ENCODE measurements at places on chromosomes 5 and 9.

DNA sequence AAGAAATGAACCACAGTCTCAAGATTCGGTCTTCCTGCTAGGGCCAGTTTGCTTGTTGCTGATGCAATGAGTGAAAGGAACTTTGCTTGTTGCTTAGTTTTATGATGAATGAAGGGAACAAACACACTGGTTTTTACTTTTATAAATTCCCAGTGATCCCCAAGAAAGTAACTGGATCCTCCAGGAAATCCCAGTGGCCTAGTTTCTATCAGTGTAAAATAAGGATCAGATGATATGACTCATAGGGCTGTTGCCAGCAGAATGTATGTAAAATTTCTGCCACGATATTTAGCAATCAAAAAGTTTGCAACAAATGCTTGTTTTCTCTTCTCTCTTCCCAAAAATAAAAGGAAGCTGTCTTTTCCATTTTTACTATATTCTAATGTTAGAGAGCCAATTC is 160.1 kb upstream of the CDKN2B start:
- no peak for DNase-seq
- peaks cover 2% of the 10 kb centered on the region for H3K4me1 ChIP-seq
- no peak overlapping the region for H3K4me3 ChIP-seq
- peaks cover 33% of the 10 kb centered on the region for H3K27me3 ChIP-seq
- H3K27ac ChIP-seq = no peak overlapping the region
- no peaks in the 10 kb centered on the region for H3K36me3 ChIP-seq

GRCh38 chr5:41869151-41869723 is 988 bp downstream of the OXCT1 start:
- peak overlapping the region; percentile 85 for H3K27ac ChIP-seq
- H3K4me1 ChIP-seq = peaks cover 48% of the 10 kb centered on the region
- peaks cover 23% of the 10 kb centered on the region for H3K36me3 ChIP-seq
- DNase-seq = no peak
- no peaks in the 10 kb centered on the region for H3K27me3 ChIP-seq
- H3K4me3 ChIP-seq = peak overlapping the region; percentile 92

DNA sequence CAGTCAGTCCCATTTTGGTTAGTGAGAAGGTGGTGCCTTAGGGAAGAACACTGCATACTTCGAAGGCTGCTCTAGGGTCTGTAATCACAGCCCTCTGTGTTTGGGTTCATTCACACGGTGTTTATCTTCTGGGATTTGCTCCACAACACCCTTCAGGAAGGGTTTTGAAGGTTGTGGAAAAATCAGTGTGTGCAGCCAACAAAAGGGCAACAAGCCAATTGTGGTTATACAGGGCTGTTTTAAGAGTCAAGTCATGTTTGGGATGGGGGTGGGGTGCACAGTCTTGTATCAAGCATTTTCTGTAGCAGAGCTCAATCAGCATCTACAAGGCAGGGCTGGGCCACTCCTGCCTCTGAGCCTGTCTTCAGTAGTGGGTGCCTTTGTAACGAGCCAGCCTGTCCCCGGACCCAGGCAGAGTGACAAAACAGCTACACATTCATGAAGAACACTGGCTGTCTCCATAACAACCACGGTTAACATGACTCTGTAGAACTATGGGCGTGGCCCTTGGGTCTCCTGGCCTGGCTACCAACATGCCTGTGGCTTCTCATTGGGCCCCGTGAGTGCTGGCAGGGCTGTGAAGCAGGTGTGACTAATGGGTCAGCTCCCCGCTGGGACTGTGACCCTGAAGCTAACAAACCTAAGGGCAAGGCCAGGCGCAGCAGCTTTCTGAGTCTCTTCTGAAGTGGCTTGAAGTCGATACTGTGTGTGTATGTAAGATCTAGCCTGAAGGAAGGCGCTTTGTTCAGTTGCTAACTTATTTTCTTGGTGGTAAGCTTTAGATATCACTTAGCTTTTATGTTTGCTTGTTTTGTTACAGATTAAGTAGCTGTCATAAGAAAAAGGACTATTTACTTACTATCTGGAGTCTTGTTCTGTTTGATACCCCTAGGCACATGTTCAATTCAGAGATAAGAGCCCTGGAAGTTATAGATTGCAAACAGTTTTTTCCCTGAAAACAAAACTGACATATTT is 27.9 kb upstream of the GOLM1 start:
- H3K27me3 ChIP-seq = peaks cover 2% of the 10 kb centered on the region
- DNase-seq = no peak
- H3K4me1 ChIP-seq = no peaks in the 10 kb centered on the region
- H3K36me3 ChIP-seq = no peaks in the 10 kb centered on the region
- no peak overlapping the region for H3K4me3 ChIP-seq
- H3K27ac ChIP-seq = no peak overlapping the region

GRCh38 chr5:133482028-133482427 is 130.3 kb downstream of the FSTL4 start:
- H3K4me1 ChIP-seq = no peaks in the 10 kb centered on the region
- H3K27ac ChIP-seq = no peak overlapping the region
- H3K27me3 ChIP-seq = peaks cover 17% of the 10 kb centered on the region
- H3K36me3 ChIP-seq = no peaks in the 10 kb centered on the region
- DNase-seq = no peak

DNA sequence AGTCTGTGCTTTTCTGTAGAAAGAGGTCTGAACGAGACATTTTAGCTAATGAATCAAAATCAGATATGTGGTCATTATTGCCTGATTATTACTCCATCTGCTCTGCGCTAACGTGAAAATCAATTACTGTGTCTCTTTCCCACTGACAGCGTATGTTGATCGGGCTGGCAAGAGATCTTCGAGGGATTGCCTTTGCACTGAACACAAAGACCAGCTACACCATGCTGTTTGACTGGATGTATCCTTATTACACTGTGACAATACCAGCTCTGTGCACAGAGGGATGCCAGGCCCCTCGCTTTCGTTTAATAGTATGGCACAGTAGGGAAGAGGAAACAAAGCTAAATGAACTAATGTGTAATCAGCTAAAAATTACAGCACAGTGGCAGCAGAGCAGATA is 103.7 kb upstream of the TLX3 start:
- no peak overlapping the region for H3K4me3 ChIP-seq
- no peak overlapping the region for H3K27ac ChIP-seq
- DNase-seq = no peak
- H3K27me3 ChIP-seq = peaks cover 16% of the 10 kb centered on the region

GRCh38 chr5:32600054-32600622 is 14.8 kb downstream of the SUB1 start:
- peaks cover 75% of the 10 kb centered on the region for H3K36me3 ChIP-seq
- DNase-seq = no peak

GRCh38 chr5:38795986-38796741 is 49.6 kb upstream of the OSMR start:
- H3K4me3 ChIP-seq = no peak overlapping the region
- no peaks in the 10 kb centered on the region for H3K4me1 ChIP-seq
- H3K36me3 ChIP-seq = no peaks in the 10 kb centered on the region
- no peak overlapping the region for H3K27ac ChIP-seq
- DNase-seq = no peak

- no peaks in the 10 kb centered on the region for H3K4me1 ChIP-seq
- H3K27me3 ChIP-seq = no peaks in the 10 kb centered on the region
- no peaks in the 10 kb centered on the region for H3K36me3 ChIP-seq
- no peak overlapping the region for H3K27ac ChIP-seq
- DNase-seq = no peak
Observed at GRCh38 chr5:8233479-8233878, 364.5 kb downstream of the MTRR start.

DNA sequence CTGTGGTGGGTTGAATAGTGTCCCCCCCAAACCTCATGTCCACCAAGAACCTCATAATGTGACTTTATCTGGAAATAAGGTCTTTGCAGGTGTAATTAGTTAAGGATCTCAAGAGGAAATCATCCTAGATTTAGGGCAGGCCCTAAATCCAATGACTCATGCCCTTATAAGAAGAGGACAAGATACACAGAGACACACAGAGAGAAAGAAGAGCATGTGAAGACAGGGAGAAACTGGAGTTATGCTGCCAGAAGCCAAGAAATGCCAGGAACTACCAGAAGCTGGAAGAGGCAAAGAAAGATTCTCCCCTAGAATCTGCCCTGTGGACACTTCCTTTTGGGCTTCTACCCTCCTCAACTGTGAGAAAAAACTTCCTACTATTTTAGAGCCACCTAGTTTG is 8.8 kb downstream of the FAM13B start:
- no peak overlapping the region for H3K4me3 ChIP-seq
- no peak overlapping the region for H3K27ac ChIP-seq
- no peaks in the 10 kb centered on the region for H3K27me3 ChIP-seq
- H3K4me1 ChIP-seq = peaks cover 31% of the 10 kb centered on the region
- no peak for DNase-seq

DNA sequence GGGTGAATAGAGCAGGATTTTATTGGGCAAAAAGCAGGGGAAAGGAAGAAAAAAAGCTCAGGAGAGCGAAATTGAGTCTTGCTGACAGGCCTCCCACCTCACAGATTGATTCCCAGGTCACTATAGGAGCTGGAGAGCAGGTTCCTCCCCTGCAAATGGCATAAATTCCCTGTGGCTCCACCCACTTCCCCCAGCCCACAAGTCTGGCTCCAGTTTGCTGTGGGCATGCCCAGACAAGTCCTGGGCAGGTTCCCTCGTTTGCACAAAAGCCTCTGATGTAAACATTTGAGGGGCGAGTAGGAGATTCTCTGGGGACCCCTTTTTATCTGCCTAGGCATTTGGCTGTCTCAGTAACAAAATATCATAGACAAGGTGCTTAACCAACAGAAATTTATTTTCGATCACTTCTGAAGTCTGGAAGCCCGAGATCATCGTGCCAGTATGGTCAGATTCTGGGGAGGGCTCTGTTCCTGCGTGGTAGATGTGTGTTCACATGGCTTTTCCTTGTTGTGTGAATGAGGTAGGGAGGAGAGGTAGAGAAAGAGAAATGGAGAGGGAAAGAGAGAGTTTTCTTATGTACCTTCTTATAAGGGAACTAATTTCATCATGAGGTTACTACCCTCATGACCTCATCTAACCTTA is 614.5 kb downstream of the MAT2B start:
- no peaks in the 10 kb centered on the region for H3K36me3 ChIP-seq
- peak; percentile 55 for DNase-seq
- H3K27ac ChIP-seq = peak overlapping the region; percentile 22
- H3K4me1 ChIP-seq = no peaks in the 10 kb centered on the region

DNA sequence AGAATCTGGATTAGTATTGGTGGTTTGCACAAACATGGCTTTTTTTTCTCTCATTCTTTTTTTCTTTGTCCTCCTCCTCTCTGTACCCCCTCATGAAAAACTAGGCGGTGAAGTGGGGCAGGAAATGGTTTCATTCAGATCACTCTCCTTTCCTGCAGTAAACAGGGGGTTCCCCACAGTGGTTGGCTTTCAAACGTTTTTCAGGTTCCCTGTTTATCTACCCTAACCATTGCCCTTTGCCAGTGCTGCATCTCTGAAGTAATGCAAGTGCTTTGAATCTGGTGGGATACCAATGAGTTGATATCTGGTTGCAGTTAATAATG is 29.8 kb downstream of the NR4A3 start:
- H3K27ac ChIP-seq = peak overlapping the region; percentile 10
- no peaks in the 10 kb centered on the region for H3K27me3 ChIP-seq
- H3K36me3 ChIP-seq = peaks cover 80% of the 10 kb centered on the region
- peak overlapping the region; percentile 49 for H3K4me3 ChIP-seq
- peak; percentile 90 for DNase-seq
- H3K4me1 ChIP-seq = peaks cover 49% of the 10 kb centered on the region

DNA sequence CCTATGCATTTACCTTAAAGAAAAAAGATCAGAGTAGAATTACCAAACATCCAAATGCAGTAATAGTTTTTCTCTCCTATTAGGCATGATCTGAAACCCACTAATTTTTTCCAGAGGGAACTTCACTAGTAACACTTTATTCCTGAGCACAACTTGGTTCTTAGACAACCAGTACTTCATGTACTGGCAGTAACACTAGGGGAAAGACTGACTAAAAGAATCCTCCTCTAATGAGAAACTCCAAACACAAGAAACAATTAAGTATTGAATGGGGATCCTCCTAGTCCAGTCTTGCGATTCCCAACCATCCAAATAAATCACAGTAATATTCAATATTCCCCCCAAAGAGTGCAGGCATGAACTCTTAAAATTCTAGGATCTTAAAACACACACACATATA is 48.9 kb downstream of the ZNF608 start:
- no peaks in the 10 kb centered on the region for H3K4me1 ChIP-seq
- DNase-seq = no peak
- no peaks in the 10 kb centered on the region for H3K27me3 ChIP-seq
- no peak overlapping the region for H3K4me3 ChIP-seq

GRCh38 chr5:88826646-88827585 is 56.1 kb downstream of the MEF2C start:
- H3K4me1 ChIP-seq = peaks cover 34% of the 10 kb centered on the region
- peak overlapping the region; percentile 36 for H3K4me3 ChIP-seq
- no peaks in the 10 kb centered on the region for H3K36me3 ChIP-seq
- peak overlapping the region; percentile 35 for H3K27ac ChIP-seq
- DNase-seq = peak; percentile 55
- H3K27me3 ChIP-seq = peaks cover 15% of the 10 kb centered on the region

DNA sequence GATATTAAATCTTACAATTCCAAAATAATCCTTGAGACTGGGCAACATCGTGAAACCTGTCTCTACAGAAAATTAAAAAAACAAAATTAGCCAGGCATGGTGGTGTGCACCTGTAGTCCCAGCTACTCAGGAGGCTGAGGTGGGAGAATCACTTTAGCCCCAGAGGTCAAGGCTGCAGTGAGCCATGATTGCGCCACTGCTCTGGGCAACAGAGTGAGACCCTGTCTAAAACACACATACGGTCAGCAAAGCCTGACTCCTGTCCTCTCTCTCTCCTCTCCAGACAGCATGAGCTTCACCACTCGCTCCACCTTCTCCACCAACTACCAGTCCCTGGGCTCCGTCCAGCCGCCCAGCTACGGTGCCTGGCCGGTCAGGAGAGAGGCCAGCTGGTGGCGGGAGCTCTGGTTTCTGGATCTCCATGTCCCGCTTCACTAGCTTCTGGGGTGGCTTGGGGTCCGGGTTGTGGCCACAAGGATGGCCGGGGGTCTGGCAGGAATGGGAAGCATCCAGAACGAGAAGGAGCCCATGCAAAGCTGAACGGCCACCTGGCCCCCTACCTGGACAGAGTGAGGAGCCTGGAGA is 9.0 kb upstream of the PDCL start:
- peaks cover 17% of the 10 kb centered on the region for H3K4me1 ChIP-seq
- no peak overlapping the region for H3K27ac ChIP-seq
- H3K36me3 ChIP-seq = no peaks in the 10 kb centered on the region
- DNase-seq = no peak

DNA sequence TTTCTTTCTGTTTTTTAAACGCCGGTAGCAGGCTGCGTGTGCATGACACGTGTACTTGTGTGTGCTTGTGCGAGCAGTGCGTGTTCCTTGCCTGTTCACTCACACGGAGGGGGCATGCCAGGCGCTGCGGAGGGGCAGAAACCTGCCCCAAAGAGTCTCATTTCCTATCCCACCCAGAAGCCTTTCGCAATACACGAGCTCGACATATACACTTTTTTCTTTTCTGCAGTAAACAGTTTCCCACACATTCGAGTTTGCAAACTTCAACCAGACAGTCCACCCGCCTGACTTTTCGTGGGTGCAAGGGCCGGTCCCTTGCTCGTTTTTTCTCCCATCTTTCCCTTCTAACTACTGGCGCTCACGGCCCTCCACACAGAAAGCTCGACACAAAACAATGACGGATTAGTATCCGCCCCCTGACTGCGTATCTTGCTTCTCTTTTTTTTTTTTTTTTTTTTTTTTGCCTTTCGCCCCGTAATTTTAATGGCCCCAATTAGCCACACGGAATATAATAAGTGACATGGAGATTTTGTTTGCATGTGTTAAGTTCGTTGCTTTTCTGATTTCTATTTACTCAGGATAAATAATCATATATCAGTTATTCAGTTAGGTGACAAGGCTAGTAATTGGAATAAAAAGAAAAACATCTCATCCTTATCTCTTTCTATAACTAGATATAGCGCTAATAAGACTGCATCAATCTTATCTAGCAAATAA is 5.3 kb upstream of the OTP start:
- no peak for DNase-seq
- no peak overlapping the region for H3K4me3 ChIP-seq
- H3K27ac ChIP-seq = peak overlapping the region; percentile 41
- peaks cover 12% of the 10 kb centered on the region for H3K4me1 ChIP-seq
- peaks cover 5% of the 10 kb centered on the region for H3K36me3 ChIP-seq

All from activated CD4-positive, alpha-beta T cell treated with anti-CD3 and anti-CD28 coated beads, Interleukin-2, amount 10 ng/mL, durations not matched to agents 24 days and 14 days (primary cell).